ENCODE measurements at places on chromosomes 1 and 21.

DNA sequence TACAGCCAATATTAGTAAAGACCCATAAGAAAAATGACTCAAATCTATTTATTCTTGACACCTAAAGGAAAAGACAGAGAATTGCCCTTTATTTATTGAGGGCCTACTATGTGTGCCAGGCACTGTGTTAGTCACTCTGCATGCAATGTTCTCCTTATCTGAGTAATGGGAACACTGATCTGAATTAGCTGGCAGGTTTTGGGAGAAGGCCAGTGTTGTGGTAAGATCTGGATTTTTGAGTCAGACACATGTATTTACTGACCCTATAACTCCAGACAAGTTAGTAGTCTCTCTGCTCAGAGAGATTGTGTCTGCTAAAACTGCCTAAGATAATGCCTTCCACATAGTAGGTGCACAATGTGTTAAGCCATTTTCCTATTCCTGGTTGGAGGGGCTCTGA lies 17.3 kb downstream of the LCE4A start:
- DNase-seq: no peak

GRCh38 chr1:25161981-25162380 lies 70.3 kb downstream of the SYF2 start:
- DNase-seq: no peak

- no peak for DNase-seq
Observed at GRCh38 chr1:88892357-88892877, 1.1 kb upstream of the GTF2B start.

DNA sequence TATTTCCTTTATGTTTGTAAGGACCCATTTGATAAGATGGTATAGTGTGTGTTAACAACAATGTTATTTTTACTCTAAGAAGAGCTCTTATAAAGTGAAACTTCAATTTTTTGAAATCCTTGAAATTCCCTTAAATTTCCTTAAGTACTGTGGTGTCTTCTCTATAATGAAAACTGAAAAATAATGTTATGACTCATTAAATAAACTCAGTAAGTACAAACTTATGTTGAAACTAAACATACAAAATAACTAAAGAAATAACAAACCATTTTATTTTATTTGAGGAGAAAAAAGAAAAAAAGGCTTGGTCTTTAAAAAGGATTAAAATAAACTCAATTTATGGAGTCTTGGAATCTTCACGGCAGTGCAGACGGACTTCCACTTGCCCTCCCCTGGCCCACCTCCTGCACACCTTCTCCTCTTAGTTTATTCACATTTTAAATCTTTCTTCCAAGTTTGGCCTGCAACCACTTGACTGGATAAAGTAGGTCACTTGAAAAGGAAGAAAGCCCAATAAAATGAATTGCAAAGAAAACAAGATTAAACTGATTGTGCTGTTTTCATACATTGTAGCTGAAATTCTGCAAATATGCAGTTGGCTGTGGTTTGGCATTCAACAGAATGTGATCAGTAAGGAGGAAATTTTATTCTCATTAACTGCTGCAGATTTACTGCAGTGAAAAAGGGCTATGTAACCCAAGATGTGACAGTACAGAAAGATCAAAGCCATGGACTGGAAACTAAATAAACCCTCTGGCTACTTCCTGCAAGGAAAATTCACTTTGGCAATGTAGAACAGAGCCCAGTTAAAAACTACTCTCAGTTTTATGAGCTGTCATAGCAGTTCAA lies 48.5 kb upstream of the SCYL3 start:
- no peak for DNase-seq

DNA sequence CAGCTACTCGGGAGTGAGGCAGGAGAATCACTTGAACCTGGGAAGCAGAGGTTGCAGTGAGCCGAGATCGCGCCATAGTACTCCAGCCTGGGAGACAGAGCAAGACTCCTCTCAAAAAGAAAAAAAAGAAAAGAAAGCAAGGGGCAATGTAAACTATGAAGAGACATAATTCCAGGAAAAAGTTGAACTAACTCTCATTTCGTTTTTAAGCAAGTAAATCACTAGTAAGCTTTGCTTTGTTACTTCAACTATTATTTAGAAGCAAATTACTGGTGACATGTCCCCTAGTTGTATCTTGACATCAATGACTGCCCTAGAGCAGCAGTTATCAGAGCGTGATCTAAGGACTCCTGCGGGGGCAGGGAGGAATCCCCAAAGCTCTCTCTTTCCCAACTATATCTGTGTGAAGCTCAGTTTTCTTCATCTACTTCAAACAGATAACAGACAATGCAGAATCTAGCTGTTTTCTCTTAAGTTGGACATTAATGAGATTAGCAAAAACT lies 18.7 kb downstream of the CLSTN1 start:
- no peak for DNase-seq

- no peak for DNase-seq
Observed at GRCh38 chr1:182602935-182603645, 1.1 kb downstream of the RGS16 start.

DNA sequence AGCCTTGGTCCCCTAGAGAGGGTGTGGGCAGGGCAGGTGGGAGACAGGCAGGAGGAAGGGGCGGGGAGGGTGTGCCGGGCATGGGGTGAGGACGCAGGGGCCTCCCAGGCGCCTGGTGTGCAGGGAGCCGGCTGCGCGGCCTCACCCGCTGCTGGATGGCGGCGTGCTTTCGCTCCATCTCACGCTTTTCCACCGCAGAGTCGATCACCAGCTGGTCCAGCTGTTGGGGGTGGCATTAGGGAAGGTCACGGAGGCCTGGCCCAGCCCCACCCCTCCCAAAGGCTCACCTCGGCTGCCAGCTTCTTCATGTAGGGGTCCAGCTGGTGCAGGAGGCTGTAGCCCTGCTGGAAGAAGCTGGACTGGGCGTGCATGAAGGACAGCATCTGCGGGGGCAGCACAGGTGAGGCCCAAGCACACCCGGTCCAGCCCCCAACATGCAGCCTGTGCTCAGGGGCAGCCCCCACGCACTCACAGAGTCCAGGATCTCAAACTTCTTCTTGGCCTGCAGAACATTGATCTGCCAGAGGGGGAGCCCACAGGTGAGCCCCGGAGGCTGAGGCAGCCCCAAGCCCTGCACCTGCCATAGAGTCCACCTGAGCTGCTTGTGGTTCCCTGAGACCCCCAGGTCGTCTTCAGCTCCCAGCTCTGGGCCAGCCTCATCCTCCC lies 7.9 kb downstream of the ACAP3 start:
- DNase-seq: no peak

DNA sequence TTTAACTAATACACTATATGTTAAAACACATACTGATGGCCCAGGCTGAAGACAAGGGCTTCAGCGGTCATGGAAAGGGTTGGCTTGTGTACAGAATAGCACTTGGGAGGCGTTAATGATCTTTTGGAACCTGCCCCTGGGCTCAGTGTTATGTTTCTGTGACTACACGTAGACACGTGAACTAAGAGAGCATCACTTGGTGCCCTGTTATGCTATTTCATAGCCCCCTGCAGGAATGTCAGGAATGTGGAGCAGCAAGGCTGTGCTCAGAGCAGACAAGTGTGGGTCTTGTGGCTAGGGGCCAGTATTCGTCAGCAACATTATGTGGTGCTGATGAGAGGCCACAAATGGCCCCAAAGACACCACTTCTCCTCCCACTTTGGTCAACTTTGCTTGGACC lies 132.4 kb downstream of the MAP3K21 start:
- no peak for DNase-seq

- no peak for DNase-seq
Observed at GRCh38 chr1:90728502-90729287, 11.6 kb upstream of the BARHL2 start.

GRCh38 chr1:238252033-238252802 lies 361.5 kb upstream of the ZP4 start:
- DNase-seq: peak; percentile 85

- DNase-seq: peak; percentile 28
Observed at GRCh38 chr1:44819196-44819607, 10.9 kb downstream of the BTBD19 start.

DNA sequence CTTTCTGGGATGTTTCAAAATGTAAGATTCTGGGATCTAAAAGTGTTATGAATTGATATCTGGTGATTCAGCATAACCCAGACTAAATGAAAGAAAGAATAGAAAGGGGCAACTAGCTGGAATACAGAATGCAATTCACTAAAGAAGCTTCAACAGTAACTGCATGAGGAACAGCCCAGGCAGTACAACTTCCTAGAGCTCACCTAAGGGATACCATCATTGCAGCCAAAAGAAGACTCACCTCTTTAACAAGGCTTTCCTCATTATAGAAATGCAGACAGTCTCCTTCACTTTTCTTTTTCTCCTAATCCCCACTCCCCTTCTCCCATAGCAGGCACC lies 6.3 kb downstream of the RGS5 start:
- DNase-seq: no peak

All from Peyer's patch (tissue), 4 donors.